ENCODE measurements at places on chromosomes 2 and 18. TPM values are rescaled to one million over a fixed set of nuclear protein-coding genes. Genes with fewer than 3 reads are reported as not detected.

GRCh38 chr18:44677933-44678332 is 2.8 kb upstream of the SETBP1 start:
- DNase-seq = no peak

- DNase-seq = no peak
Measured at GRCh38 chr2:3324036-3324386, 53.6 kb downstream of the EIPR1 start.

ONECUT2 gene
- total RNA-seq = not detected

GRCh38 chr2:120109186-120110061 is 96.5 kb downstream of the EPB41L5 start:
- peak; percentile 48 for DNase-seq

DNA sequence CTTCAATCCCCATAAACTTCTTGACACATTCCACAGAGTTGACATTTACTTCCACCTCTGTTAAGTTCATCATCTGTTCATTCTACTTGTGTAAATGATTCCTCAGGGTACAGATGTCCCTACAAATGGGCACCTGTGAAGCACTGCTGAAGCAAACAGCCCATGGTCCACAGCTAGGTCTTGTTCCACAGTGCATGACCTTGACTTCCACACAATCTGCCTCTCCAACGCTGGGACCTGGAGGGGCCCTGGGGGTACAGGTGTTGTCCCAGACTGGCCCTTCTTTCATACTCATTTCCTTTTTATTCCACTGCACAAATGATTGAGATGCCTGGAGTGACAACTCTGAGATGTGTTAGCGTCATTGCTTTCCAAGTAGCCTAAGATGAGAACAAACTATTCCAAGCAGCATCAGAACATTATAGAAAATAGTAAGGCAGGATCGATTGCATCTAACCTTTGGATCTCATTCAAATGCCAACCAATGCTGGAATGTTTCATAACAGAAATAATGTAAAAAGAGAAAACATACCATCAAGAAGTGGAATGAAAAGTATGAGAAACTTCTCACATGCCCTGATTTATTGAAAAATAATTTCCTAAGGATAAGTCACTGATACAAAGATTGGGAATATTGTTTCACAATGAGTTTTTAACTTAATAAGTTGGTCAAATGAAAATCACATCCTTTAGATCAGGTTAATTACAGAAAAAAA is 31.2 kb downstream of the PIEZO2 start:
- DNase-seq = no peak

STEAP3 gene
- total RNA-seq = 1.1 TPM

GRCh38 chr2:191241418-191241817 is 3.8 kb upstream of the MYO1B start:
- DNase-seq = no peak

GRCh38 chr2:69779258-69780001 is 37.5 kb downstream of the ANXA4 start:
- no peak for DNase-seq

DNA sequence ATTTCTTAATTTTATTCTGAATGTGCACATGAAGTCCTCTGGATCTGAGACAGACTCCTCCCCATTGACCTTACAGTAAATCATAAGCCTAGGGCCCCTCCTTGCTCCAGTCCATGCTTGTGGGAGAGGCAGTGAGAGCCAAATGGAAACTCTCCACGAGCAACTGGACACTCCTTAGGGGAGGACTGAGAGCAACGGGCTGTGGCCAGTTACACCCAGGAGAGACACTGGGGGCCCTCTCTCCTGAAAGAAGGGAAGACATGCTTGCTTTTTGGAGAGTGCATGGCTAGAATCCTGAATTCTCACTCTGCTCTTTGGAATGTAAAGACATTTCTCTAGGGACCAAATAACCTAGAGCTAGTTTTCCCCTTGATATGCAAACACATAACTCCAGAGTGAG is 49.0 kb upstream of the BIN1 start:
- DNase-seq = no peak

- DNase-seq = no peak
Measured at GRCh38 chr2:193517615-193518014, 1322.9 kb upstream of the TMEFF2 start.

FSHR gene
- not detected for total RNA-seq

- DNase-seq = no peak
Measured at GRCh38 chr2:69171897-69172525, 159.0 kb downstream of the ANTXR1 start.

PDCD1 gene
- 0.87 TPM for total RNA-seq

ACTR2 gene
- 270 TPM for total RNA-seq

DNA sequence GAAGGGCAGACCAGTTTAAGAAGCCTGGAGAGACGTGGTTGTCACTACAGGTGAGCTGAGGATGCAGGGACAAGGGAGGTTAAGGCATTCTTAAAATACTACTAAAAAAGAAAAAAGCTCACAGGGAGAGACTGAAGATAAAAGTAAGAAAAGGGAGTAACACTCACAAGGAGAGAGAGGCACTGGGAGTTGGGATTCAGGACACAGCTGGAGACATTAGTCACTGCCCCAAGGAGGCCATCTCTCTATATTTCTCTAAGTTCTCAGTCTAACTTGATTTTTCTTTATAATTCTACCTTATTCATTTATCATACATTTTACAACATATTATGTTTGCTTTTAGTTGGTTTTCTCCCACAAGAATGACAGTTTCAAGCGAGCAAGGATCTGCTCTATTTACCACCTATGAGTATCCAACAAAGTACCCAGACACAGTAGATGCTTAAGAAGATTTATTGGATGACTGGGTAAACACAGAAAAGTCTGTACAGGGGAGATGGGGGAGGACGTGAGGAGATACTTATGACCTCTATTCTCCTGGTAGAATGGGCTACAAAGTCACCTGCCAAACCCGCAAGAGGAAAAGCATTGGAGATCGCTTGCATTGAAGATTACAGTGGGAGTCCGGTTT is 2.2 kb downstream of the SERPINE2 start:
- no peak for DNase-seq

Data from B cell (primary cell).